ENCODE measurements at places on chromosomes 6 and 20.
A peak's percentile ranks its signal among the peaks of the same experiment; 100 is the strongest.

DNA sequence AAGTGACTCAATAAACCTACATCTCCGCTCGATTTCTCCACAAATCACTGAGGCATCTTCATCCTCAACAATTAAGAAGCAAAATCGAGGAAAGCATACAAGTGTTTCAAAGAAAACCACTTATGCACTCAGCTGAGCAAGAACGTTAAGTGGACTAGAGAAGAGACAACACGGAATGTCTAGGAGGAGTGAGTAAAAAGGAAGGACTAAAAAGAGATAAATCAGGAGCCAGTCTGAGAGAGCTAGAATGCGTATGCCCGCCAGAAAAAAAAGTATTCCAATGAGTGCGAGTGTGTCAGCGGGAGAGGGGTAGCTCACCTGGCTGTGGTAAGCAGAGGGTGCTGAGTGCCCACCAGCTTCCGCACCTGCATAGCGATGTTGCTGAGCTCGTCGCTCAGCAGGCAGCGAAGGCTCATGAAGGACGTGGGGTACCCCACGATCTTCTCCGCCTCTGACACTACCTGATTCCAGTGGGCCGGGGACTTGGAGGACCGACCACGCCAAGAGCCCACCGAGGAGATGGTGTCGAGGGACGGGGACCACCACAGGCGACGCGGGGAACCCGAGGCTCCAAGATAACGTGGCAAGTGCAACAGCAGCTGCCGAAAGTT is 587 bp downstream of the PDSS2 start:
- peak; percentile 7 for DNase-seq

GRCh38 chr6:44914141-44914540 is 414.0 kb upstream of the RUNX2 start:
- no peak for DNase-seq

DNA sequence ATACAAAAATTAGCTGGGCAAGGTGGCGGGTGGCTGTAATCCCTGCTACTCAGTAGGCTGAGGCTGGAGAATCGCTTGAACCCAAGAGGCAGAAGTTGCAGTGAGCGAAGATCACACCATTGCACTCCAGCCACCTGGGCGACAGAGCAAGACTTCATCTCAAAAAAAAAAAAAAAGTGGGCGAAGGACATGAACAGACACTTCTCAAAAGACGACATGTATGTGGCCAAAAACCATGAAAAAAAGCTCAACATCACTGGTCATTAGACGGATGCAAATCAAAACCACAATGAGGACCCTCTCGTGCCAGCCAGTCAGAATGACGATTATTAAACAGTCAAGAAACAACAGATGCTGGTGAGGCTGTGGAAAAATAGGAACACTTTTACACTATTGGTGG is 344.9 kb upstream of the JARID2 start:
- DNase-seq: no peak

DNA sequence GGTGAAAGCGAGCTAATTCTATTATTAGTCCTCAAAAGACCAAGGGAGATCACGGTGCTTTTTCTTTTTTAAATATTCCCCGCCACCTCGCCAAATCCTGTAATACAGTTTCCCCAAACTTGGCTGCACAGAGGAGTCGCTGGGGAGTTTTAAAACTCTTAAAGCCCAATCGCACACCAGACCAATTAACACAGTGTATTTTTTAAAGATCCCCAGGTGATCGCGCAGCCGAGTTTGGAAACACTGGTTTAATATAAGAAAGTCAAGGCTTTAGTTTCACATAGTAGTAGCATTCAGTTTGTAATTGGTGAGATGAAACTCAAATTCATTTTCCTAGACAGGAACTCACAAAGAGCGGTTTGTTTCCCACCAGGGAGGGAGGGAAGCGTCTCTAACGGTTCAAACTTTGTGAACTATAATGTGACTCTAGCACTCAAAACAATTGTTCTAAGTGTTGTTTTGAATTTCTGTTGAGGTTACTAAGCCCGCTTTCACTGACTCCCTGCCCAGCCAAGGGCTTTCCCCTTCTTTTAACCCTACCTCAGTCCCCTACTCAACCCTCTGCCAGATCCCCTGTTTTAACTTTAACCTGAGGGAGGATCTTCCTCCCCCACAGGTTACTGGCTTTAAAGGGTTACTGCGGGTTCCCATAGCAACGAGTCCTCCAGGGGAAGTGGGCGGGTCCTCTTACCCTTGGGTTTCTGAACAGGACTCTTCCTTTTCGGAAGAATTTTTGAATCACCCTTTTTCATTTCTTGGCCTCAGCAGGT is 25.7 kb upstream of the BTBD3 start:
- DNase-seq: no peak

- DNase-seq: no peak
Measured at GRCh38 chr20:48609491-48609978, 218.3 kb downstream of the PREX1 start.

DNA sequence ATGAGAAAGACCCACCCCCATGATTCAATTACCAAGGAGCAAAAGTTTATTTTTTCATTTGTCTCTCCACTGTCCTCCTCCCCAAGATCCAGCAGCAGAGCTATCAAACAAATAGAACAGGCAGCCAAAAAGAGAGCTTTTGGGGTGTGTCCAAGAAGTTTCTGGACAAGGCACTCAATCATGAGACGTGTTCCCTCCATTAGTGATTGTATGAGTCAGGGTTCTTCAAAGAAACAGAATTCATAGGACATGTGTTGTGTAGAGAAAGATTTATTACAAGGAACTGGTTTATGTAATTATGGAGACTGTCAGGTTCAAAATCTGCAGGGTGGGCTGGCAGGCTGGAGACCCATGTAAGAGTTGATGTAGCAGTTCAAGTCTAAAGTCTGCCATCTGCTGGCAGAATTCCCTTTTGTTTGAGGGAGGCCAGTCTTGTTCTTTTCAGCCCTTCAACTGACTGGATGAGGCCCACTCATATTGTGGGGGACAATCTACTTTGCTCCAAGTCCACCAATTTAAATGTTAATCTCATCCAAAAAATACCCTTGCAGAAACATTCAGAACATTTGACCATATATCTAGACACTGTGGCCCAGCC is 248.1 kb upstream of the OPRM1 start:
- DNase-seq: no peak

DNA sequence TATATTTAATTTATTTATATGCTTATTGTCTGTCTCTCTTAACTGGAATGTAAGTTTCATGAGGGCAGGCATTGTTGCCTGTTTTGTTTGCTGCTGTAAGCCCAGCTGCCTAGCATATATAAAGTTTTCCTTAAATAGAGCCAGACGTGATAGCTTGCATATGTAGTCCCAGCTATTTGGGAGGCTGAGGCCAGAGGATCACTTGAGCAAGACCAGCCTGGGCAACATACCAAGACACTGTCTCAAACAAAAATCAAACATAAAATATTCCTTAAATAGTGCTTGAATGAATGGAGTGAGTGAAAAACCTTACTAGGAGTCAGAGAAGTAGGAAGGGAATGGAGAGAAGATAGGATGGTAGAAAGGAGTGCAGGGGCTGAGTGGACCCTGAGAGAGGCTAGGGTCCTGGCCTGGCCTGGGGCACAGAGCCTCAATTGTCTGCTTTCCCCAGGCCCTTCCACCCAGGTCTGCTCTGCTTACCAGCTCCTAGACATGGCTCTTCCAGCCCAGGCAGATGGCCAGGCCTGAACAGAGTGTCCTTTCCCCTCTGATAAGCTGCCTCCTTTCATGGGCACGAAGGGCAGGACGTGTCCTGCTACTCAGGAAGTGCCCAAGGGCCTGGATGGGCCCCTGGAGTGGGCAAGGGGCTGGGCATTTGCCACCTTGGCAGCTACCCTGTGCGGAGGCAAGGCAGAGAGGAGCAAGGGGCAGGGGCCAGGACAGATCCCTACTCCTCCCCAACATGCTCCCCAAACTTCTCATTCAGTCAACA is 17.7 kb upstream of the BAK1 start:
- DNase-seq: no peak

DNA sequence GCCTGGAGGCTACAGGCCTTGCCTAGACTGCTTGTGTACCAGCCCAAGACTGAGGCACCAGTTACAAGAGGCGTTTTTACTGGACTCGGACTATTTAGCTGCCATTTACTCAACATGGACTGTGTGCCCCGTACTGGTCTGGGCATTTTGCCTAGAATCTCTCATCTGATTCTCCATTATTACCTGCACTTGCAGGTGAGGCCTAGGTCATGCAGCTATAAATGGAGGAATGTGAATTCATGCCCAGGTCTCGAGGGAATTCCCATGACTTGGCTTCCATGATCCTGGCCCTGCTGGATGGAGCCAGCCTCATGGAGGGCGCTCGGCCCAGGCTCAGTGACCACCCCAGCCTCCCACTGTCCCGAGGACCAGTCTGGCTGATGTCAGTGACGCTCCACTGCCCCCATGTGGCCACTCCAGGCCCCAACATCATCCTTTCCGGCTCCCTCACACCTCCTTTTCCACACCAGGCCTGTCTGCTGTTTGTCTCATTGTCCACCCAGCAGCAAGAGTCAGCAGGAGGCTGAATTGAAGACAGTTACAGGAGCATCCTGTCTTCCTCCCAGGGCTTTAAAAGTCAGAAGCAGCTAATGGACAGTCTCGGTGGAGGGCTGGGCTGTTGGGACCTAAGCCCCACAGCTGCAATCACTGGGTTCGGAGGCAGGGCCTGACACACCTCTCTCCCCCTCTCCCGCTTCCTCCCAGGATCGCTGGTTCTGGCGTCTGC is 8.7 kb downstream of the MMP24OS start:
- DNase-seq: no peak

DNA sequence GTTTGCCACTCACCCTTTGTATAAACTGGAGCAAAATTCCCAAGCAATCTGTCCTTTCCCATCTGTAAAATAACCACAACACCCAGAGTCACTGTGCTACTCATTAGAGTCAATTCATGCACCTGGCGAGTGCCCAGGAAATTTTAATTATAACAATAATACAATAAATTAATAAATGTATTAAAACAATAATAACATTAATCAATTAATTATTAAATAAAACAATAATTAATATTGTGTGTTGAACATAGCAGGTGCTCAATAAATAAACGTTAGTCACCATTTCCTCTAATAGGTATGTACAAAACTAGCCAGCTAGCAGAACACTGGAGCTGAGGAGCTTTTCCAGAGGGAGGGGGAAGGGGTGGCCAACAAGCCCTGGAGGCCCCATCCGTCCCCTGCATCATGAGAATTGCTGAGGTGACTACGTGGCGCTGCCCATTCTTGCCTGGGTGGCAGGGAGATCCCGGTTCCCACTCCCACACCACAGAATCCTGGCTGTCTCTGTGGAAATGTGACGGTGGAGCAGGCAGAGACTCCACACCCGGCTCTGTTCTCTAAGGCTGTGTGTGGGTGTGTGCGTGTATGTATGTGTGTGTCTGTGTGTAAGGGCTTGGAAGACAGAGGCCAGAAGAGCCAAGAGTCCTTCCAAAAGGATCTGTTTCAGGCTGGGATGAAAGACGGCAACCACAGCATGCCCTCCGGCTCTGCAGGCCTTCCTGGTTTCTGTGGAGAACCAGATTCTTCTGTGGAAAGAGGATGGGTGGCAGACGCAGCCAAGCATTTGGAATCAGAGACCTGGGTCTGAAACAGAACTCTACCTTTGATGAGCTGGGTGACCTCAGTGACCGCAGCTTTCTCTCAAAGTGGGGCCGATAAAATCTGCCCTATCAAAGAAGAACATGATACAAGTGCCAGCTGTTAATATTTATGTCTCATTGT is 18.8 kb upstream of the EZR start:
- no peak for DNase-seq

DNA sequence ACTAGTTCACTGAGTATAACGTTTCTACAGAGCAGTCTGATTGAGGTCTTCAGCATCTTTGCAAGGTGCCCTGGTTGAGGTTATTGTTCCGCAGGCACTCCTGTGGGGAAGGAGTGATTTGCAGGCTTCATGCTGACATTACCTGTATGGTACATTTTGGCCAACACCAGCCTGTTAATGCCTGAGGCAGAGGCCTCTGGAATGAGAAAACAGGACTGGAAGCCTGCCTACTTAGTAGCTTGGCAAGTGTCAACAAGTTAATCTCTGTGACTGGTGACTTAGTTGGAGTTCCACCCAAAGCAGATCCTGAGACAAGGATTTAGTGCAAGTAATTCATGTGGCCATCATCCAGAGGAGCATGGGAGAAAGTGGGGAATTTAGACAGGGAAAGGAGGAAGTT is 24.6 kb downstream of the MAS1 start:
- no peak for DNase-seq

GRCh38 chr6:55433446-55434130 is 106.3 kb downstream of the GFRAL start:
- DNase-seq: no peak

GRCh38 chr6:66772800-66773199 is 1065.8 kb upstream of the EYS start:
- DNase-seq: no peak

DNA sequence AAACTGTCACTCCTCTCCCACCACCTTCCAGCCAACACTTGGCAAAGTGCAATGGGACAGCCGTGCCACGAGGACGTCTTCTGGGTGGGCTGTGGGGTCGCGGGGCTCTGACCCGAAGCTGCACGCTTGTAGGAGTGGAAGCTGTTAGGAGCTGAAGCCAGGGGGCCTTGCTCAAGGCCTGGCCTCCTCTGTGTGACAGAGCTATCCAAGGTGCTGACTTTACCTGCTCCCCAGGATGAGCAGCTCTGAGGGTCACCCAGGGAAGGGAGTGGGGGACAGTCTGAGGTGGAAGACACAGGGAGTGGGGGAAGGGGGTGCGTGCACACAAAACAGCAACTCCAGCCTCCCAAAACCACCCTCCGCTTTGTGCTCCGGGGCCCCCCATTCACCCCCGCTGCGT is 17.5 kb upstream of the CHRNA4 start:
- DNase-seq: no peak

GRCh38 chr6:12097791-12098190 is 85.7 kb downstream of the HIVEP1 start:
- no peak for DNase-seq

GRCh38 chr6:170461111-170461510 is 92.0 kb downstream of the PSMB1 start:
- DNase-seq: no peak

- no peak for DNase-seq
Measured at GRCh38 chr20:2153326-2153725, 51.7 kb downstream of the STK35 start.

DNA sequence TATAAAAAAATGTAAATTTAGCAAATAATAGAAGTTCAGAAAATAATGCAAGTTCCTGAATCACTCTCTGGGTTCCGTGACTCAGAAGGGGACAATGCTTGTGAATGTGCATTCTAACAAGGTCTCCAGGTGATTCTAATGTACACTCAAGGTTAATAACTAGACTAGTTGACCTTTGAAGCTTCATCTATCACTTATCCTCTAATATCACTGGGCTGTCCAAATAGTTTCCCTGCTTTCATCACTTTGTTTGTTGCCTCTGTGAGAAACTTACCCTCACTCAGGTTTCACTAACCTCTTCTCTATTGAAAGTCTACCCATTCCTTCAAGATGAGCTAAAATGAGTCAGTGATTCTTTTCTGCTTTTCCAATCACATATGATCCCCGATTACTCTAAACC is 189.0 kb downstream of the BTBD9 start:
- DNase-seq: no peak

- DNase-seq: no peak
Measured at GRCh38 chr20:32124916-32125454, 15.5 kb downstream of the TM9SF4 start.

- DNase-seq: no peak
Measured at GRCh38 chr6:166774770-166775169, 147.7 kb upstream of the RPS6KA2 start.

GRCh38 chr6:21201187-21201586 is 392.4 kb upstream of the SOX4 start:
- no peak for DNase-seq

Data from stimulated activated CD8-positive, alpha-beta memory T cell treated with anti-CD3 and anti-CD28 coated beads, Interleukin-12 subunit alpha, Interleukin-12 subunit beta, amount 100 ng/mL, for 1 hour (primary cell).